ENCODE measurements at places on chromosomes 13 and 19.
A peak's percentile ranks its signal among the peaks of the same experiment; 100 is the strongest.

DNA sequence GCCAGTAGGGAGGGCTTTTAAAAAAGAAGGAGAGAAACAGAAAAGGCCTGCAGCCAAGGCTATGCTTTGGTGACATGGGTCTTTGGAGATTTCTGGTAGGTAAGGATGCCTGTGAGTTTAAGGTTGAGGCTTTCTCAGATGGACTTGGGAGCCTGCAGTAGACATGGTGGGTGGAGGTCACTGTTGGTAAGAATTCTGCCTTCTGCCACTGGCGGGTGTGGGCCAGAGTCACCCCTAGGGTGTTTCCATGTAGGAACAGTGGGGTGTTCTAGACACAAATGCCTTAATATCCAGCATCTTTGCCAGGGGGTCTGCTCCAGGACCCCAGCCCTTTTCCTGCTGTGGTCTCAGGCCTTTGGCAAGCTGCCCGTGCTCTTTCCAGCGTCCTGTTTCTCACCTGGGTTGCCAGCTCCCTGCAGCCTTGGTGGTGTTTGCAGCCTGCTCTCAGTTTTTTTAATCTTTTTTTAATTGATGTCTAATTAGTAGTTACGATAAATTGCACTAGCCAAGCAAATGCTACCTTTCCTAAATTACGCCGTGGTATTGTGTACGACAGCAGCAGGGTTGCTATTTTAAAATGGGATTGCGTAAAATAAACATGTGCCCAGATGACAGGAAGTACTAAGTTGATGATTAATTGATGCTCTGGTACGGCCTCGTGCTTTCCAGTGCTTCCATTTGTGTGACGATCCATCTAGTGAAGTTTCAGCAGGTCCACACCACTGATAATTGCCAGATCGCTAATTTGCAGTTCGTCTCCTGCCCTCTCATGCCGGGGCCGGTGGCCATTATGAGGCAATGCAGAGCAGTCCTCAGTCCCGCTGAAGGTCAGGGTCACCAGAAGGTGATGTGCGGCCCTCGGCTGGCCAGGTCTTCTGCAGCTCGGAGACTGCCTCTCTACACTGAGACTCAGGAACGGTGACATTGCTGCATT lies 35.3 kb upstream of the NPAS1 start:
- H3K27ac ChIP-seq, result no peak overlapping the region
- no peak overlapping the region for H3K4me3 ChIP-seq
- no peaks in the 10 kb centered on the region for H3K27me3 ChIP-seq
- no peak for DNase-seq
- no peaks in the 10 kb centered on the region for H3K4me1 ChIP-seq

GRCh38 chr13:113489549-113490495 lies 689 bp downstream of the DCUN1D2 start:
- no peaks in the 10 kb centered on the region for H3K27me3 ChIP-seq
- H3K4me1 ChIP-seq, result peaks cover 7% of the 10 kb centered on the region

- H3K27ac ChIP-seq, result peak overlapping the region; percentile 5
- H3K36me3 ChIP-seq, result no peaks in the 10 kb centered on the region
- H3K27me3 ChIP-seq, result no peaks in the 10 kb centered on the region
- no peak for DNase-seq
- no peak overlapping the region for H3K4me3 ChIP-seq
These were observed 221.7 kb upstream of the SPRY2 start for GRCh38 chr13:80562433-80563156.

DNA sequence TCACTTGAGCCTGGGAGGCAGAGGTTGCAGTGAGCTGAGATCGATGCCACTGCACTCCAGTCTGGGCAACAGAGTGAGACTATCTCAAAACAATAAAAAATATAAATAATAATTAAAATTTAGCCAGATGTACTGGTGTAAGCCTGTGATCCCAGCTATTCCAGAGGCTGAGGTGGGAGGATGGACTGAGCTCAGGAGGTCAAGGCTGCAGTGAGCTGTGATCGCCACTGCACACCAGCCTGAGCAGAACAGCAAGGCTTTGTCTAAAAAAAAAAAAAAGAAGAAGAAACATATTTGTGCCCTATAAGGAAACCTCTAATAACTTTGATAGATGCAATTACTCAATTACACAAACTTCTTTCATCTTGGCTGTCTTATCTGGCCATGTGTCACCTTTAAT lies 52.3 kb downstream of the ABCC4 start:
- H3K36me3 ChIP-seq, result no peaks in the 10 kb centered on the region
- no peak overlapping the region for H3K4me3 ChIP-seq
- no peak overlapping the region for H3K27ac ChIP-seq
- H3K27me3 ChIP-seq, result peaks cover 18% of the 10 kb centered on the region
- no peak for DNase-seq
- no peaks in the 10 kb centered on the region for H3K4me1 ChIP-seq

GRCh38 chr13:53513226-53513625 lies 484.6 kb downstream of the OLFM4 start:
- no peaks in the 10 kb centered on the region for H3K4me1 ChIP-seq
- H3K27me3 ChIP-seq, result no peaks in the 10 kb centered on the region
- H3K27ac ChIP-seq, result no peak overlapping the region
- DNase-seq, result no peak
- H3K4me3 ChIP-seq, result peak overlapping the region; percentile 26

DNA sequence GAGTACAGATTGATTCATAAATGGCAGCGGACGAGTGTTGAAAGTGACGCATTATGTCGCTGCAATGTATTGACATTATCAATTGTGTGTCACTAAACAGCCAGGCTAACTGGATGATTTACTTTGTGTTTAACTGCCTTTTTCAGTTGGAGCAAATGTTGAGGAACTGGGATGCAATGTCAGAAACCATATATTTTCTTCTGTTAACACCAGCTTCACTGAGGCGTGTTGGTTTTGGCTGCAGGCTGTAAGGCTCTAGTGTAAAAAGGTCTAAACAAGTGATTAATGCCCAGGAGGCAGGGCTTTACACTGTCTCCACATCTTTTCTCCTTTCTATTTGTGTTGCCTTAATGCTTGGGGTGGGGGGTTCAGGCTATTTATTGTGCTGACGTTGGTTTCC lies 80.1 kb downstream of the GGACT start:
- H3K27ac ChIP-seq, result no peak overlapping the region
- no peaks in the 10 kb centered on the region for H3K4me1 ChIP-seq
- no peaks in the 10 kb centered on the region for H3K36me3 ChIP-seq
- no peak overlapping the region for H3K4me3 ChIP-seq
- DNase-seq, result no peak

DNA sequence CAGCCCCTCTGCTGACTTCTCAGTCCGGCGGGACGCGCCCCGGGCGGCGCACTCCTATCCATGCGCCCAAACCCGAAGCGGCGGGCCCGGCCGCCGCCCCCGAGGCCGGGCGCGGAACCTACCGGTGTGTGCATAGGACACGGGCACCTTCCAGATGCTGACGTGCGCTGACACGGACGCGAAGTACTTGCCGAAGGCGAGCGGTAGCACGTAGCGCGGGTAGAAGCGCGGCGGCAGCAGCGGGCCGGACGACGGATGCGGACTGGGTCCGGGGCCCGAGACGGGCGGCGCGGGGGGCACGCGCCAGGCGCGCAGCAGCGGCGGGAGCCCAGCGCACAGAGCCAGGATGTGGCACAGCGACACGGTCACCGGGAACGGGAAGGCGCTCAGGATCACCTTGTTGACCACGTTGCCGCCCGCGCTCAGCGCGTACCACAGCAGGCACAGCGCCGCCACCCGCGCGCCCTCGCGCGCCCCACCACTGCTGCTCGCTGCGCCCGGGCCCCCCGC lies 338 bp downstream of the SLC35E1 start:
- DNase-seq, result no peak
- peak overlapping the region; percentile 94 for H3K4me3 ChIP-seq
- H3K27ac ChIP-seq, result peak overlapping the region; percentile 92
- no peaks in the 10 kb centered on the region for H3K36me3 ChIP-seq
- H3K27me3 ChIP-seq, result no peaks in the 10 kb centered on the region

- no peaks in the 10 kb centered on the region for H3K36me3 ChIP-seq
- no peaks in the 10 kb centered on the region for H3K27me3 ChIP-seq
- H3K4me3 ChIP-seq, result no peak overlapping the region
- H3K4me1 ChIP-seq, result no peaks in the 10 kb centered on the region
- H3K27ac ChIP-seq, result no peak overlapping the region
These were observed 7.5 kb downstream of the RASA3 start for GRCh38 chr13:114124921-114125320.

GRCh38 chr13:105364191-105364590 lies 1171.3 kb downstream of the EFNB2 start:
- H3K4me3 ChIP-seq, result no peak overlapping the region
- H3K27ac ChIP-seq, result no peak overlapping the region
- H3K4me1 ChIP-seq, result no peaks in the 10 kb centered on the region
- no peaks in the 10 kb centered on the region for H3K27me3 ChIP-seq
- no peak for DNase-seq

GRCh38 chr19:29836409-29836825 lies 24.6 kb downstream of the CCNE1 start:
- H3K4me3 ChIP-seq, result no peak overlapping the region
- DNase-seq, result no peak
- no peaks in the 10 kb centered on the region for H3K36me3 ChIP-seq

GRCh38 chr13:24922387-24922744 lies 158.4 kb downstream of the RNF17 start:
- H3K27me3 ChIP-seq, result no peaks in the 10 kb centered on the region
- peak overlapping the region; percentile 94 for H3K4me3 ChIP-seq
- peak overlapping the region; percentile 20 for H3K27ac ChIP-seq
- no peaks in the 10 kb centered on the region for H3K36me3 ChIP-seq

DNA sequence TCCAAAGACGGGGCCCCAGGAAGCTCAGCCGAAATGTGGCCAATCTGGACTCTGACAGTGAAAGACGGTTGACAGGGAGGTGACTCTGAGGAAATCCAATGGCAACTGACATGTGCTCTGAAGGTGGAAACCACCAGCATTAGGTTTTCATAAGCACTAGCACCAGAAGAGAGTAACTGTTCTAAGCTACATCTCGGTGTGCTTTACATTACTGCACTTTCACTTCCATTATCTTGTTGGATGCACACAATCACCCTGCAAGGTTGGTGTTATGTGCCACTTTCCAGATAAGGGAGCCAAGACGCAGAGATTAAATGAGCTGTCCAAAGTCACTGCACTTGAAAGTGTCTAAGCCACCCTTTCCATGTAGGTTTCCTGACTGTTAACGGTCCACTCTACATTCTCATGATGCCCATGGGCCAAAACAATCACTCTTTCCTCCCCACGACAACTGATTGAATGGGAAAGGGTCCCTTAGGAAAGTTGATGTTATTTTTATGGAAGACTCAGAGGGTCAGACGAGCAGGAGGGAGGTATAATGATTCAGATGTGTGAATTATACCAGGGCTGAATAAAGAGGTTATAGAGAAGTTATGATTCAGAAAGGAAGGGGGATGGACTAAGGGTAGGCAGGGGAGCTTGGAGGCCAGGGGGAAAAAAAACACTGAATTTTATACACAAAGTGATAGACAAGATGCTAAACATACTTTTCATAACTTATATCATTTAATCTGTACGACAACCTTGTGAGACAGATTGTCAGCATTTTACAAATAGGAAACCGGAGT lies 52.8 kb downstream of the RUBCNL start:
- no peak overlapping the region for H3K27ac ChIP-seq
- H3K36me3 ChIP-seq, result no peaks in the 10 kb centered on the region
- no peak for DNase-seq
- no peaks in the 10 kb centered on the region for H3K4me1 ChIP-seq
- H3K4me3 ChIP-seq, result no peak overlapping the region

DNA sequence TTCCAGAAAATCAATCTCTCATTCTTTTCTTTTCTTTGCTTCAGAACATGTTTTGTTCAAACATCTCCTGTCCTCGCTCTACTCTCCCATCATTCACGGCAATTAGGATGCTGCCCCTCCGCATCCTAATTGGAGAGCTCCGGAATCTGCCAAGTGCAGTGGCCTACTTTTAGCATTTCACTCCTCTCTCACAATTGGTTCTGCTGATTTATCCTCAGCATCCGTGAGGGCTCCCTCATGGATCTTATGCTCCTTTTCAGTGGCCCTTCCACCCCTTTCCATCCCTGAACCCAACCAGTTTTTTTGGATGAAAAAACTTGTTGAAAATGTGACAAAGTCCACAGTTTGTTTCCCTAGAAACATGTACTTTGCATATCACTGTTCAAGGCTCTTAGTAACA lies 22.4 kb downstream of the AMER2 start:
- no peak for DNase-seq
- H3K4me1 ChIP-seq, result no peaks in the 10 kb centered on the region
- H3K36me3 ChIP-seq, result no peaks in the 10 kb centered on the region
- no peak overlapping the region for H3K4me3 ChIP-seq
- no peak overlapping the region for H3K27ac ChIP-seq

GRCh38 chr19:2694196-2694595 lies 8.3 kb downstream of the GNG7 start:
- H3K4me3 ChIP-seq, result no peak overlapping the region
- DNase-seq, result no peak
- no peaks in the 10 kb centered on the region for H3K27me3 ChIP-seq

- H3K27me3 ChIP-seq, result no peaks in the 10 kb centered on the region
- DNase-seq, result no peak
- H3K4me1 ChIP-seq, result no peaks in the 10 kb centered on the region
- H3K4me3 ChIP-seq, result no peak overlapping the region
These were observed 79.9 kb downstream of the RNASEH2B start for GRCh38 chr13:50989476-50989875.

All from breast epithelium (tissue), 4 donors.